Foreskin fibroblast (primary cell): ENCODE measurements at places on chromosomes 6 and 20.
A peak's percentile ranks its signal among the peaks of the same experiment; 100 is the strongest.

GRCh38 chr6:89368107-89368506, 15.6 kb upstream of the UBE2J1 start:
- peak; percentile 31 for DNase-seq

GRCh38 chr6:1624851-1625781, 15.4 kb downstream of the FOXC1 start:
- DNase-seq: peak; percentile 71

DNA sequence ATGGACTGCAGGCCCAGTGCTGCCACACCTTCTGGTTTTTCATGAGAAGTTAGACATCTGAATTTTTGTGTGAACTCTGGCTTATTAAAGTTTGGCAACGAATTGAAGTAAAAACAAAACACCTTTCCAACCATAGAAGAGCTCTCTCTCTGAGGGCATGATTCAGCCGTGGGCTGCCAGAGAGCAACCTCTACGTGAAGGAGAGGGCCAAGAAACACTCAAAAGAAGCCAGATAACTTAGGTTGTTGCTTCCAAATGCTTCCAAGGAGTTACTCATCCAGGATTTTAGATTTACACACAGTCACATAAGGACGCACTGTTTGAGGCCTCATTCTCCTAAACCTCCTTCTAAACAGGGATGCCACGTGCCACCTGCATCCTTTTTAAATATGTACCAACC, 65.5 kb downstream of the NRN1 start:
- no peak for DNase-seq

DNA sequence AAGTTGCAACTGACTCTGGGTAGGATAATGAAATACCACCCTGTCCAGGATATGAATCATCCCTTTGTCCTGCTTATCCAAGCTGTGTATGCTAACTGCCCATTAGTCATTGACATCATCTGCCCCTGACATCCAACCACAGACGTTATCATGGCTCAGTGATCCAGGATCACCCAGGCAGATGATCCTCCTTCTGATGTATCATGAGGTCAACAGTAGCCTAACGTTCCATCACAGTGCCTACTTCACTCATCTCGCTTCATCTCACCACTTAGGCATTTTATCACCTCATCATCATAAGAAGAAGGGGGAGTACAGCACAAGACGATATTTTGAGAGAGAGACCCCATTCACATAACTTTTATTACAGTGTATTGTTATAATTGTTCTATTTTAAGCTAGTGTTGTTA, 13.4 kb upstream of the BTN3A2 start:
- peak; percentile 97 for DNase-seq

DNA sequence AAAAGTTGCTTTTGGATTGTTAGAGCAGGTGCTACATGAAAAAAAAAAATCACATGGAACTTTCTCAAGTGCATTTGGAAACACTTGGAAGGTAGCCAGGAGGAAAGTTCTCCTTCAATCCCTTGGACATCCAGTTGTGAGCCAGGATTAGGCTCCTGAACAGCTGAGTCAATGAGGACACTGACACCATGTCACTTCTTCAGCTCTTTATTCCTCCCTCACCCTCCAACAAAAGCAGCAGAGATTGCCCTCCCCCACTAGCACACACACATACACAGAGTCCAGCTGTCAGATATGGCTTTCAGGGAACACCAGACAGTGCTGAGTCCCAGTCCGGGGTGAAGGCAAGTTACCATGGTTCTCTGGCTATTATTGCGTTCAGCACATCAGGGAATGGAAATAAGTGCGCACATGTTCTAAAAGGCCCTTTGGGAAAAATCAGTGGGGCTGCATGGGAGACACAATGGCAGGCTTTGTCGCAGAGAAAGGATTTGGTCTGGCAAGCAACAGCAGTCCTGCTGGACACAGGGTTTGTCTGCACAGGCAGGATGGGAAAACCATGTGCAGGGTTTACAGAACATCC, 124.7 kb upstream of the MARCKS start:
- DNase-seq: peak; percentile 50

- no peak for DNase-seq
Measured at GRCh38 chr6:26360451-26361416, 4.3 kb upstream of the BTN3A2 start.

- peak; percentile 42 for DNase-seq
Measured at GRCh38 chr6:167892835-167893815, 66.4 kb downstream of the AFDN start.

- DNase-seq: peak; percentile 30
Measured at GRCh38 chr6:154907291-154907690, 87.8 kb upstream of the TIAM2 start.

DNA sequence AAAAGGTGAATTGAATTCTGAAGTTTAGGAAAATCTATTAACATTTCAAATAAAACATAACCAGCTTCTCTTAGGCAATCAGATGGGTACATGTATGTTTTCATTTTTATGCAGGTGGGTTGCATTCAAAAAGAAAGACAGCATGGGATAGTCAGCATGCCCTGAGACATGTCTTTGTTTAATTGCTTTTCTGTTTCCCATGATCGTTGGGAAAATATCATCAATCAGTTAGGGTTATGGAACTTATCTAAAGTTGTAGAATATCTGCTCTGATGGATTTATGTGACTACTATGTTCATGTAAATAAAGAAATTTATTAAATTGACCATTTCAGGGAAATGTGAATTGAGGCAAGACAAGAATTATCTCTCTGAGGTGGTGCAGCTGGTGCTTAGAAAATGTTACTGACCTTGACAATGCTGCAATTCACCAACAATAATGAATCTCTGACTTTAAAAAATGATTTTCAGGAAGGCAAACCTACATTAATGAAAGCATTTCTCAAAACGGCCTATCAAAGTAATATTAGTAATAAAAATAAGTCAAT, 112.7 kb downstream of the RFPL4B start:
- no peak for DNase-seq

- peak; percentile 85 for DNase-seq
Measured at GRCh38 chr20:19817017-19817416, 59.0 kb downstream of the RIN2 start.

- DNase-seq: no peak
Measured at GRCh38 chr6:106442395-106442794, 81.9 kb downstream of the CRYBG1 start.

DNA sequence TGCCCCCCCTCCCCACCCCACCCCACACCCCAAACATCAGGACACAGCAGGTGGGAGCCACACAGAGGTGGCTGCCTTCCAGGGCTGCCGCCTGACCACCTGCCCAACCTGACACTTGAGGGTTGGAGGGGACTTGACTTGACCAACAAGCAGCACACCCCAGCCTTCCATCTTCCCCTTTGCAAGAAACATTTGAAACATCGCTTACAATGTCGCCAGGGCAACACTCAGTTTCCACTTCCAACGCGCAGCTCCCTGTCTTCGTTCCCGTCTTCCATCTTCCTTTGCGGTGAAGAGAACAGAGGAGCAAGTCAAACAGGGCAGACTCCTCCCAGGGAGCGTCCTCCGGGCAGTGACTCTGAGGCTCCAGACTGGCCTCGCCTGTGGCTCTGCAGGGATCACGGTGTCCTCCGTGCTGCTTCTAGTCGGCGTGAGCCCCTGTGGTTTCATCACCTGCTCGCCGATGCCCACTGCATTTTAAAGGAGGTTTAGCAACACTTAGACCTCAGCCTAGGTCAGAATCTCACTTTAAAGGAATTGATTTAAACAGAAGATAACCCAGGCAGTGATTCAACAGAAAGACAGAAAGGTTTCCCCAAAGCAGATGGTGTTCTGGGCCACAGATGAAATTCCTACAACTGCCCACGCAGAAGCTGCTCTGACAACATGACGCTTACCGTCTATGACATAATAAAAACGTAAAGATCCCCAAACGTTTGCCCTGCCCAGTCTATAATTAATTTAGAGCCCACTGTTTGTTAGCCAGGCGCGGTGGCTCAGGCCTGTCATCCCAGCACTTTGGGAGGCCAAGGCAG, 130.8 kb downstream of the TAF4 start:
- peak; percentile 28 for DNase-seq

GRCh38 chr6:114453737-114454276, 111.0 kb upstream of the HS3ST5 start:
- no peak for DNase-seq

GRCh38 chr20:48287021-48287494, 501.8 kb upstream of the SULF2 start:
- peak; percentile 41 for DNase-seq

DNA sequence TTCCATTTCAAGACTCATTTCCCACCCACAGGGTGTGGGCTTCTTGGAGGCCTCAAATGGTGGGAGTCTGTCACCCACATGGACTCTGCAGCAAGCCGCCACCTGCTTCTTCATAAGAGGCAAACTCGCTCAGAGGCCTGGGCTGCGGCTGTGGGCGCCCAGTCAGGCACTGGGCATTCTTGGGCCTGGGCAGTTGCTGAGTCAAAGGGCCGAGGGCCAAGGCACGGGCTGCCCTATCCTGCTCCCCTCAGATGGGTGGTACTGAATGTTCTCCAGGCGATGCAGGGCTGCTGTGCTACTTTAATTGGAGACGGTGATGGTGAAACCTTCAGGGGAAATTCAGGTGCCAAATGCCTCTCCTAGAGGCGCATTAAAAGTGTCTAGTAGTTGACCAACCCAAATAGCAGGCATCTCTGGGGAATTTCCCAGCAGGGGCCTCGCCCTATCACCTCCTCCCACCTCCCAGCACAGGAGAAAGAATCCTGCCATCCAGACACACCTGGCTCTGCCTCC, 57.9 kb downstream of the MAFB start:
- DNase-seq: no peak
